ENCODE measurements at places on chromosomes 1 and 21. TPM values are rescaled to one million over a fixed set of nuclear protein-coding genes. Genes with fewer than 3 reads are reported as not detected.

DNA sequence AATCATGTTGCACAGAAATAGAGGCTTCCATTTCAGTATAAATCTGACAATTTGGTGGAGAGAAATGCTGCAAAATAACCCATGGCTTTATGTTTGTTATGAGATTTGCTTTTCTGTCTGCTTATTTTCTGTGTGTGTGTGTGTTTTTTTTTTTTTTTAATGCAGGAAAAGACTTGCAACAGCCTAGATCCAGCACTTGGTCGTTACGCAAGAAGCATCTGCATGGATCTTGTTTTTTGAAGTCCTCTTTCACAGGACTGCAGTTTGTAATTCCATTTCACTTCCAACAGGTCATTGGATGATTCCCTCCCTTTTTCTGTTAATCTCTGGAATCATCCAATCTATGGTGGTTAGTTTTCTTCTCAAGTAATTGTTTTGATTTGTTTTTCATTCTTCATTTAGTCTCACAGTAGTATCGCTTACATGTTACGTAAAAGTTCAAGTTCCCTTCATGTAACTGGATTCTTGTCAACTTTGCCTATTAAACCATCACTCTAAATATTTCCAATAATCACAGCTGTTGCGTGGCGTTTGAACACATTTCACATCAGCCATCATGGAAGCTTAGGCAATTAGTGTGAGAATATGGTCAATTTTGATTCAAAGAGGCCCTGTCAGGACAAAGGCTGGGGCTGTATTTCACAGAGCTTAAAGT, 312.9 kb downstream of the NFIA start:
- no peak for DNase-seq

DNA sequence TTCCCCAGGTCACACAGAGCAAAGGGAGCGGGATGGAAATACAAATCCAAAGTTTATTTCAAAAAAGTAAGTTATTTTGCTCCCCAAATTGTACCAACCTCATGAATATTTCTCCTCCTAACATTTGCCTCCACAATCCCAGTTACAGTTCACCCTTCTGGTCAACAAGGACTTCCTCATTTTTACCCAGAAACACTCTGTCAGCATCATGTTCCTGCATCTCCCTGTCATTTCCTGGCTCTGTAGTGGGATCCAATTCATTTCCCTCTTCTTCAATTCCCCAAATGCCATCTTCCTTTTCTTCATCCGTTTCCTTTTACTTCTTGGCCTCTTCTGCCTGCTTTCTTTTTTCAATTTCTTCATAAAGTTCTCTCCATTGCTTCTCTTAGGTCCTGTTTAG, 32.0 kb upstream of the EPS15 start:
- DNase-seq, result no peak

GRCh38 chr1:21818656-21819055, 6.6 kb downstream of the LDLRAD2 start:
- DNase-seq, result no peak

- DNase-seq, result no peak
Measured at GRCh38 chr21:43762303-43763128, 13.6 kb downstream of the CSTB start.

DNA sequence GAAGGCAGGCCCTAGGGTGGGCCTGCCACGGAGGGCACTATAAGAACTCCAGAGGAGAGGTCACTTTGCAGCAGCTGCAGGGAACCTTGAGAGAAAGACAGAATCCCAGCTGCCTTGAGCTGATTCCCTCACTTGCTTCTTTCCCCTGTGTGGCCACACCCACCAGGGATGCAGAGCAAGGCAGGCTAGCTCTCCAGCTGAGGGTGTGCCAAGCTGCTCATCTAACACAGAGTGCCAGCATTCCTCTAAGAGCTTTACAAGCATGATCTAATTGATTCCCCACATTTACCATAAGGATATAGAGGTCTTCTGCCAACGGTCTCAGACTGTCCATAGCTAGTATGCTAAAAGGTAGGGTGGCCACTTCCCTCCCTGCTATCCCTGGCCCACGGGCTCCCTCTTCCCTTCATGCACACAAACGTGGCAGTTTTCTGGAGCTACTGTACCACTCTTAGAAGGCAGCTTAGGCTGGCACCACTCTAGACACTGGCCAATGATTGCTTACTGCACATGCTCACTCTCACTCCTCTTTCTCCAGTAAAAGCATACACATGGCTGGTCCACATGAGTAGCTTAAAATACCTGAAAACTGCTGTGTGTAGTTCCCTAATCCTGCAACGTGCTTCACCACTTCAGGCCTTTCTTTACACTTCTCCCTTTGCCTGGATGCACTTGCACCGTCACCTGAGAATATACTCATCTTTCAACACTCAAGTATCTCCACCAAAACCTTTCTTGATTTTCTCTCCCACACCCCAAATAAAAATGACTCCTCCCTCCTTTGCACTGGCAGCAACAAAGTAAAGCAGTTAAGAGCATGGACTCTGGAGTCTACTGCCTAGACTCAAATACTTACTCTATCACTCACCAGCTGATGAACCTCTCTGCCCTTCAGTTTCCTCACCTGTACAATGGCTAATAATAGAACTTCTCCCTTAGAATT, 57.7 kb downstream of the DMAP1 start:
- no peak for DNase-seq

DNA sequence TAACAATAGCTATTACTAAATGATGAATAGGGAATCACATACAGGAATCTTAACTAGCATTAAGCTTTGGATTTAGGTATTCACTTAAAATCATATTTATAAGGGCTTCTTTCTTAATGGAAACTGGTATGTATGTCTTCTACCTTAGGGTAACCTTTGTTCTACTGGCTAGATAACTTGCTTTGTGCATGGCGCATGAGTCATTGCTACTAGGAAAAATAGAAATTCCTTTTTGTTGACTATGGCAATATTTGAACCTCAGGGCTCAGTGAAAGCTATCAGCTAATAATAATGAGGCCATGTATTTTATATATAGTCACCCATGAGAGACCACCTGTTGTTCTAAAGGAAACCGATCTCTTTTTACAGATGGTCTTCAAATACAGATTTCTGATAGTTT, 72.5 kb downstream of the RPS6KC1 start:
- peak; percentile 77 for DNase-seq

- DNase-seq, result no peak
Measured at GRCh38 chr1:230456478-230456877, 30.3 kb upstream of the PGBD5 start.

- DNase-seq, result peak; percentile 67
Measured at GRCh38 chr21:35578831-35579471, 481.4 kb downstream of the SETD4 start.

DNA sequence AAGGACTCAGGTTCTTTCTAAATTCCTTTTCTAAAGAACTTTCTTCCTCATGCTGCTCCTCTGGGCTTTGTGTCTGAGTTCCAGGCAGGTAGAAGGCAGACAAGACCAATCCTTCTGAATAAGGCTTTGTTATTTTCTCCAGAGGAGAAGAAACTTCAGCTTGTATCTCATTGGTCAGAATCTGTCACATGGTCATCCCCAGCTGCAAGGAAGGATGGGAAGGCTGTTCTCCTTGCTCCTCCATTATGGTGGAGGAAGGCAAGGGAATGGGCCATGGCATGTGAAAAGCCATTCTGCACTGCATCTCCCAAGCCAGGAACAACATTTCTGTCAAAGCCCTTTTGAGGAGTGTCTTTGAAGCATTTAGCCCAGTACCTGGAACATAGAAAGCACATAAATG, 50.6 kb upstream of the NTPCR start:
- DNase-seq, result no peak

DNA sequence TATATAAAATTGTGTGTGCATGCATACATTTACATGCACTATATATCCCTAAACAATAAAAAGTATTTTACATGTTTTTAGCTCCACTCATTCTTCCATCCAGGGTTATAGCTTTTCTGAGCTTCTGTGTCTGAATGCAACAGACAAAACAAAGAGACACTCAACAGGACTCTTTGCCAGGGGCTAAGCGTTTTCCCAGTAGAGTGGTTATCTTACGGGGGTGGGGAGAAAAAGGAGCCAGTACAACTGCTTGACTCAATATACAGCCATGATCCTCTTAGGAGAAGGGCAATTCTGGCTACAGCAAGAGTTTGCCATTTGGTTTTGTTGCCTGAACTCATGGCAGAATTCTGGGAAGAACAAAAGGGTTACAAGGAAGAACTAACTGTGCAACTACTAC, 14.6 kb upstream of the PPP2R5A start:
- DNase-seq, result no peak

GRCh38 chr1:217554849-217555248, 76.0 kb downstream of the GPATCH2 start:
- DNase-seq, result no peak

DNA sequence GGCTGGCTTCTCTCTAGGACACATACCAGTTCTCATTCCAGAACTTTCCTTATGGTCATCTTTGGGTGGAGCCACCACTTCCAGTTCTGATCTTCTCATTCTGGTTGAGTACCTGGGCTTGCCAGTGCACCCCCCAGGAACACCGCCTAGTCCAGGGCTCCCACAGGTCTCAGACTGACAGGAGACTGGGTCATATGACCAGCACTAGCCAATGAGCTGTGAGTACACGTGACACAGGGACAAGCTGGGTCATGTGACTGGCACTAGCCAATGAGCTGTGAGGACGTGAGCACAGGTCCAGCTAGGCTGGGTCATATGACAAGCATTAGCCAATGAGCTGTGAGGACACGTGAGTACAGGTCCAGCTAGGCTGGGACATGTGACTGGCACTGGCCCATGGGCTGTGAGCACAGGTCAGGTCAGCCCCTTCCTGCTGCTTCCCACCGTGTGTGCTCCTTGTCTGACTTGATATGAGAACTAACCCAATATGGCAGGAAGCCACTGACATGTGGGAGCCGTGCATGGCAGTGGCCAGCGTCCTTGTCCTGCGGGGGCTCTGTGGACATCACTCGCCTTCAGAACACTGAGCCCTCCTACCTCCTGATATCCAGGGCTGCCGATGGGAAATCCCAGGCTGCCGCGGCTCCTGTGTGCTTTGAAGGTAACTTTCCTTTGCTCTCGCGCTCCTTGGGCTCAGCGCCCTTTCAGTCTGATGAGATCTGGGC, 22.7 kb downstream of the KRTAP10-1 start:
- no peak for DNase-seq

- no peak for DNase-seq
Measured at GRCh38 chr1:102120910-102121309, 124.2 kb upstream of the OLFM3 start.

DNA sequence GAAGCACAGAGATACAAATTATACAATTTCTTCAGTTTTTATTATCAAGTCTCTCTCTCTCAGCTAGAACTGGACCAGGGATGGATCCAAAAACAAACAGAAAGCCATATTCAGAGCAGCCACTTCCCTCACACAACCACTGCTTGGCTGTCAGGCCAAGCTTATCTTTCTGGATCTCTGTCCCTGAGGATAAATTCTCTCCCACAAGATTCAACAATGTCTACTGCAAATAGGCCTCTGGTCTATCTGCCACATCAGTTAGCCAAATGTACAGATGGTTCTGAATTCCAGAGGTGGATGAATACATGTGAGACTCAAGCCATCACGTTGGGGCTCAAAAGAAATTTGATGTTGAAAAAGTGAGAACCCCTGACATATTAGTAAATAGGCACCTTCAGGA, 350.9 kb downstream of the LTN1 start:
- DNase-seq, result no peak

- DNase-seq, result no peak
Measured at GRCh38 chr1:20143734-20144565, 4.8 kb downstream of the PLA2G2F start.

GRCh38 chr1:160858097-160858496, 4.6 kb downstream of the CD244 start:
- DNase-seq, result no peak

Gene C4BPB
- total RNA-seq, result 0.25 TPM

Gene NR0B2
- total RNA-seq, result not detected

Gene CHD1L
- total RNA-seq, result 39.8 TPM

Gene PTGER3
- 1.1 TPM for total RNA-seq

Gene XCL1
- total RNA-seq, result not detected

Gene AXDND1
- total RNA-seq, result 1.1 TPM

Data from astrocyte (in vitro differentiated cells and primary cell).